ENCODE measurements at places on chromosomes 3 and 15. TPM values are rescaled to one million over a fixed set of nuclear protein-coding genes. Genes with fewer than 3 reads are reported as not detected.

The CTXN2 gene
- total RNA-seq, result not detected

The STRIT1 gene
- 2.1 TPM for total RNA-seq

- no peak for DNase-seq
Measured at GRCh38 chr3:99970198-99970597, 144.1 kb downstream of the FILIP1L start.

GRCh38 chr3:153094386-153094785 lies 67.6 kb upstream of the RAP2B start:
- no peak for DNase-seq

- DNase-seq, result no peak
Measured at GRCh38 chr3:175857666-175858270, 998.6 kb downstream of the NAALADL2 start.

Measured in upper lobe of left lung (tissue), 6 donors.